Right atrium auricular region (tissue), 2 donors: ENCODE measurements at places on chromosomes 7 and 10.

GRCh38 chr7:115789901-115790300, 240.7 kb downstream of the TFEC start:
- no peak for DNase-seq

DNA sequence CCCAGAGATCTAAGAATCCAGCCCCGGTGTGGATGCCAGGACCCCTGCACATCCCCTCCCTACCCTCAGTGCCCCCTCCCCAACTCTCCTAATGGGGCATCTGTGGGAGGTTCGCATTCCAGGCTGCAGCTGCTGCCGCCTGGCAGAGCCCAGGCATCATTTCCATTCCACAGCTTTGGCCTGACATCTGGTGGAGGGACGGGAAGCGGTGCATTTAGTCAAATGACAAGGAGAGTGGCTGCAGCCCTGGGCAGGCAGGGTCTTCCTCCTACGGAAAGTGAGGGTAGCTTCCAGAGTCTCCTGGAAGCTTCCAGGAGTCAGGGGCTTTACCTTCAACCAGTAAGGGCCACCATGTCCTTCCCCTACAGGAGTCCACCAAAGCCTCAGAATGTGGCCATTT, 30.8 kb downstream of the PRLHR start:
- DNase-seq, result peak; percentile 40

DNA sequence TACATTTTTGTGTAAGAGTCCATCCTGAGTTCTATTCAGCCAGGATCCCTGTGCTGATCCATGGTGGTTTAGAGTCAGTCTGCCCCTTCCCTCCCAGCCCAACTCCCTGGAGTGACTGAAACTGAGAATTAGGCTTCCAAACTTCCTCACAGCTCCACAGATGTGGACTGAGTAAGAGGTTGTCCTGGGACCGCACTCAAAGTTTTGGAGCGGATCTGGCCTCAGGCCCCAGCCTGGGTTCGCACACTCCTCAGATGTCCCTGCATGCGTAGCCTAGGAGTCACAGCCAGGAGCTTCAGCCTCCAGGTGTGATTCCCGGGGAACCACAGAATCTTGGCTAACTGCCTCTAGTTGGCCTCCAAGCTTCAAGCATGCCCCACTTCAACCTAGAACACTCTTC, 218.1 kb downstream of the C7orf25 start:
- no peak for DNase-seq

DNA sequence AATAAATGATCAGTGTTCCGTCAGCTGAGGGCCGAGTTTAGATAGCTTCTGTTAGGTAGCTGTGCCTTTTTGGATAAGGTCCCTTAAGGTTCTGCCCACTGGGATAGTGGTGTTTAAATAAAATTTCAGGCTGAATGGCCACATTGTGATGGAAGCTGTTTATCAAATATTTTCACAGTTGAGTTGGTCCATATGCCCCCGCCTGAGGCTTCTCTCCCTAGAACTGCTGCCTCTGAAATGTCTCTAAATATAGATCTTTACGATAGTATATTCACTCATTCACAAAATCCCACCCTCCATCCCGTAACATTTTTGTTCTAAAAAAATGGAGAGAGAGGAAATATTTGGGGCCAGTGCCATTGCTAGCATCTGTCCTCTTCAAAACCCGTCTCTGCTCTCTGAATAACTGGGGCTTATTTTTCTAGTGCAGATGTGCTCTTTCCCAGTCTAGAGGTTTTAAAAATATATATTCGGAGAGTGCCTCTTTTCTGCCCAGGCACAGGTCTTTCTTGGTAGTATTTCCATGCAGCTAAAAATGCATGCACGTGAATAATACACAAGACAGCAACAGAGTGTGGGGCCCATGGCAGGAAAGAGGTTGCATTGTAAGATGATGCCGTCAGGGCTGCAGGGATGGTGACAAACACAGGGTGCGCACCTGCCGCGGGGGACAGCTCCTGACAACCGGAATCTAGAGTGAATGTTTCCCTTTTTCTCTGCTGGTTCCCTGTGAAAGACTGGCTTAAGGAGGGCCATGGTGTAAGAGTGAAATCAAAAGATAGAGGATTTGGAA, 105.4 kb upstream of the BTBD16 start:
- DNase-seq, result no peak

DNA sequence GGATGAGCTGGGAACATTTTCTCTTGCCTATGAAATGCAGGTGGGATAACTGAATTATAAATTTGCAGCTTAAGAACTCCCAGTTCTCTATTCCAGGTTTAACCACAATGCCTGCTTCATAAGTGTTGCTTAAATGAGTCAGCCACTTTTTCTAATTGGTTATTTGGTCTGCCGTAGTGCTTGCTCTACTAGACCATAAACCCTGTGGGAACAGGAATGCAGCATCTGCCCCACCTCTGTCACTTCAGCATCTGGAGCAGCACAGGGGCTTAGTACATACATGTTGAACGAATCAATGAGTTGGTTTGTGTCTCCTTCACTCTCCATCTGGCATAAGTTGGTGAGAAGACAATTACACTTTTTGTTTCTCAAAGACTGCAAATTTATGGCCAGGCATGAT, 95.2 kb upstream of the PTER start:
- no peak for DNase-seq

GRCh38 chr10:63798599-63799498, 277.6 kb downstream of the REEP3 start:
- DNase-seq, result peak; percentile 91

GRCh38 chr10:7152982-7153381, 257.9 kb downstream of the SFMBT2 start:
- DNase-seq, result no peak

DNA sequence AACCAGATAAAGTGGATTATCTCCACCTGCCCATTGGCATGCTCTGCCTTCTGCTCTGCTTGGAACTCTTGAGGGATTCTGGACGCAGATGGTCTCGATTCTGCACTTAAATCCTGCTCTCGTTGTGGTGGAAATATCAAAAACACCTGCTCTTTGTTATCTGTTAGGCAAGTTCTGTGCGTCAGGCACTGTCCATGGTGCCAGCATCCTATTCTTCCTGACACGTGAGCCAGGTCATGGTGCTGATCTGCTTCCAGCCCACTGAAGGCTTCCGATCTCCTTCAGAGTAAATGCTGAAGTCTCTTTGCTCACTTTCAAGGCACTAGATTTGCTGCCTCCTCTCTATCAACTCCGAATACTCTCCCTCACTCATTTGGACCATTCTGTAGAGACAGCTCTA, 505.6 kb downstream of the HTR7 start:
- DNase-seq, result no peak
